NCI-H1694 treated with DMSO at 0.1 percent for 48 hours (cell line): ENCODE measurements at places on chromosomes 12 and 14.

DNA sequence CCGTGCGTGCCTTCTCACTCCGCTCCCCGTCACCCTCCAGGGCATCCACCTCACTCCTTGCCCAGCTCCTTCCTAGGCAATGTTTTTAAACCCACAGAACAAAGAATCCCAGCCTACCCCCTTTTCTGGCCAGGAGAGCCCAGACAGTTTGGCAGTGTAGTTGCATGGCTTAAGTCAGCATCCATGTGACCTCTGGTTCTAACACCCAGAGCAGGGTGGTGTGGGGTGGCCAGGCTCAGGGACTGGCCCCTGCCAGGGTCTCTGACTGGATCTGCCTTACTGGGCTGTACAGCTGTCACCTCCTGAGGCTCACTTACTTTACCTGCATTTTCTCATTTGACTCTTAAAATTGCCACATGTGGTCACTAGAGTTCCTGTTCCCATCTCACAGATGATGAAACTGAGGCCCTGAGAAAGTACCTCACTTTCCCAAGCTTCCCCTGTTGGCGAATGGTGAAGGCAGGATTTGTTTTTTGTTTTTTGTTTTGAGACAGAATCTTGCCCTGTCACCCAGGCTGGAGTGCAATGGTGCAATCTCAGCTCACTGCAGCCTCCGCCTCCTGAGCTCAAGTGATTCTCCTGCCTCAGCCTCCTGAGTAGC is 18.3 kb downstream of the SDS start:
- no peak for DNase-seq

DNA sequence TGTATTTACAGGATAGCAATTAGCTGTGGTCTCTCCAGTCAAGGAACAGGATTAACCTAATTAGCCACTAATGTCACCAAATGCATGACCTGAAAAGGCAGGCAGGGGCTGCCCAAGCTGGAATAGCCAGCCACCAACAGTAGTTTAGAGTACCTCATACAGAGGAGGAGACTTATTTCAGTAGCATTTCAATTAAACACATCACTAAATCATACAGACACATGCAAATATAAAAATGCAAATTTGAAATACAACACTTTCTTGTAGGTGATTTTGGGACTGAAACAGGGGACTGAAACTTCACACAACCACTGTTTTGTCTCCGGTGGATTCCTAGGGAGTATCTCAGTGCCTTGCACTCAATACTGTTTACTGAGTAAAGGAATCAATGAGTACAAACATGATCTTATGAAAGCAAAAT is 636 bp upstream of the IFNG-AS1 start:
- DNase-seq, result no peak

DNA sequence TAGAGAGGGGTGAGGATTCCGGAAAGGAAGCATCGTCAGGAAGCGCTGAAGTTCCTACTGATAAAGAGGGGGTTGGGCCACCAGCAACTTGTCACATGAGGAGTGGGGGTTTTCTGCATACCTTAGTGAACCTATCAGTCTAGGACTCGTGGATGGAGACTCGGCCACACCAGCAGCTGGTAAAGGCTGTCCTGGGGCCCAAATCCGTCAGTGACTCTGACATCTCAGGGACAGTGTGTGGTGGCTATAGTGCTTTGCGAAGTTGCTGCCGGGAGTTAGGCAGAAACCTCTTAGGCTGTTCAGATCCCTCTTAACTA is 16.4 kb downstream of the RNASE2 start:
- DNase-seq, result no peak

DNA sequence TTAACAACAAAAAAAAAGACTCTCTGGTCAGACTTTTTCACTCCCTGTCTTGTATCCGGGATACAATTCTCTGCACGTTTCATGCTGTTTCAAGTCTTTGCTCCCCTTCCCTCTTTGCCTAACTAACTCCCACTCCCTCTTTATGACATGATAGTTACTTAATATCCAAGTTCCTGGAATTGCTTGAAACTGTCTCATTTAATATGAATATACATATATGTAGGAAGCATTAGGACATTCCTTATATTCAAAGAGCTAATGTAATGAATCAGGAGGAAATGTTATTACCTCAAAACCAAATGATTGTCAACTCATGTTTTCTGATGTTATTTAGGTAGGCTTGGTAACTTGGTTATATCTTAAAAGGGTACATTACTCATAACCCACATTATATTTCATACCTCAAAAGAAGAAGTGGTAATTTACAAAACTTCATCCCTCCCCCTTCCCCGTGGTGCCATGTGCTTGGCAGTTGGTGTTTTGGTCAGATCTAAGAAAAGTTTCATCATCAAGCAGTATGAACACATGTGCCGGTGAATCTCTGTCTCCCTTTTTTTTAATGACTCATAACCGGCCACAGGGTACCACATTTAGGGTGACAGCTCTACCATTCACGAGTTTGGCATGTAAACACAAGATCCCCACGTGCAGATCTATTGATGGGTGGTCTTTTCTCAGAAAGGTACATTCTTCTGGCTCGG is 56.5 kb downstream of the HCAR2 start:
- DNase-seq, result no peak

DNA sequence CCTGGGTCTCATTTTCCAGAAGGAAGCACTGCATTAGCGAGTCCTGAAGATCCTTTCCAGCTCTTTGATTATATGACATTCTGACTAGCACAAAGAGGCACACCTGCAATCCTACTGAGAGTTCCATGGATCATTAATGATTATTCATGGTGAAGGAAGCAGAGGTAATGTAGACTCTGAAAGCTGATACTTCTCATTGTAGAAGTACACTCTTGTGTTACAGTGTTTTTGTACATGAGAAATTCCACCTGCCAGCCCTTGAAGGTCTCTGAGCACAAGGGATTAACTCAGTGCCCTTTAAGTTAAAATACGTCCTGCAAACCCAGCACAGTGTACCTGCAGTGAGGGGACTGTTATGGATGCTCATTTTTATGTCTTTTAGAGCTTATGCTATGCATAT is 558.8 kb upstream of the FBXO33 start:
- no peak for DNase-seq

GRCh38 chr14:102868956-102869547 is 53.4 kb upstream of the AMN start:
- DNase-seq, result no peak

DNA sequence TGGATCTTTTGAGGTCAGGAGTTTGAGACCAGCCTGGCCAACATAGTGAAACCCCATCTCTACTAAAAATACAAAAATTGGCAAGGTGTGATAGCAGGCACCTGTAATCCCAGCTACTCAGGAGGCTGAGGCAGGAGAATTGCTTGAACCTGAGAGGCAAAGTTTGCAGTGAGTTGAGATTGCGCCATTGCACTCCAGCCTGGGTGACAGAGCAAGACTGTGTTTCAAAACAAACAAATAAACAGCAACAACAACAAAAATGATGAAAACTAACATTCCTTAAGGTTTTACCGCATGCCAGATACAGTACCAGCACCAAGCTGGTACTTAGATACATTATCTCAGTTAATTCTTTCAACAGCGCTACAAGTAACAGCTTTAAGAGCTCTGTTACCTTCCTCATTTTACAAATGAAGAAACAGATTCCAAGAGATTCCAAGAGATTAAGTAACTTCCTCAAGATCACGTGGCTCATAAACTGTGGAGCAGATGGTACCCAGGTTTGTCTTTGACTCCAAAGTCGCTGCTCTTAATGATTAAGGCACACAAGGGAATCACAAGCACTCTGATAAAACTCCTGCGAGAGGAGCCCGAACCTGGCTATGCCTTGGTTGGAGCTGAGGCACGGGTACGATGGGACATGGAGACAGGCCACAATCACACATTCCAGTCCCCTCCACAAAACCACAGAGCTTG is 17.7 kb upstream of the PLEK2 start:
- no peak for DNase-seq

- DNase-seq, result no peak
These were observed at the start of gene PDZRN4 for GRCh38 chr12:41188058-41188840. TSS of gene PDZRN4 (plus strand) at chr12:41188320.

DNA sequence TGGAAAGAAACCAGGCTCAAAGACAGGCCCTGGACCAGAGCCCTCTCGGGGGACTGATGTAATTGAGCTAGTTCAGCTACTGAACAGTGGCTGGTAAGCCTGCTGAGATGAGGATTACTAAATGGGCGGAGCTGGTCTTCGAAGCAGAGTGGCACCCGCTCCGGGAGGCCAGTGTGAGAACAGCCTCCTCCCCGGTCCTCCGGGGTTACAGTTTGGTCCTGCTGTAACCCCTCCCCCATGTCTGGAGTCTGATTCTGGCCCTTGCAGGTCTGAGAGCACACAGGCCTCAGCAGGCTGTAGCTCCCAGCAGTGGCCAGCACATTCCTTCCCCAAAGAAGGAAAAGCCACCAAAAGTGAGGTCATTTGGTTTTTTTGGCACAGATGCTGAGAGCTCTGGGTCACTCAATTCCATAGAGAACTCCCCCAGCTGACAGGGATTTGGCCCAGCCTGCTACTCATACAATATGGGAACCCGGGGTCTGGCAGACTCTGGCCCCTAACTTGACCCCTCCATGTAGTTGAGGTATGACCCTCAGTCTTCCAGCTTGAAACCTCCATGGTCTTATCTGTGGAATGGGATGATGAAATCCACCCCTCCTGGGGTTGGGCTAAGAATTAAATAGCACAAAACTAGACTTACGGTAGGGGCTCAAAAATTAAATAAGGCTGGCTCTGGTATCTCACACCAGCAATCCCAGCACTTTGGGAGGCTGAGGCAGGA is 39.0 kb downstream of the ACTN1 start:
- DNase-seq, result no peak

DNA sequence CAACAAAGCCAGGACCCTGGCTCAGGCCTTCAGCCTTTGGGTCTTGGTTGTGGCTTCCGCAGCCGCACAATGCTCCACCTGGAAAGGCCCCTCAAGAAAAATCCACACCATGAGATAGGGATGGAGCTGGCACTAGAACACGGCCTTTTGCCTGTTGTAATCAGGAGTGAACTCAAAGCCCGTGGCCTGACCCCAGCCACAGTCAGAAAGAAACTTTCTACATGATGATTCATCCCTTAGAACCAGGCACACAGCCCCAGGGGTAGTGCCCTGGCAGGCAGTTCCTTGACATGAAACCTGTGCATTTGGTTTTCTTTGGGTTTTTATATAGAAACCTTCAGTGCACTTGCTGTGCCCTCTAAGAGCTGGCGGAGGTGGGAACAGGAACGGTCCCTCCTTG is 5.1 kb downstream of the CLMN start:
- no peak for DNase-seq

DNA sequence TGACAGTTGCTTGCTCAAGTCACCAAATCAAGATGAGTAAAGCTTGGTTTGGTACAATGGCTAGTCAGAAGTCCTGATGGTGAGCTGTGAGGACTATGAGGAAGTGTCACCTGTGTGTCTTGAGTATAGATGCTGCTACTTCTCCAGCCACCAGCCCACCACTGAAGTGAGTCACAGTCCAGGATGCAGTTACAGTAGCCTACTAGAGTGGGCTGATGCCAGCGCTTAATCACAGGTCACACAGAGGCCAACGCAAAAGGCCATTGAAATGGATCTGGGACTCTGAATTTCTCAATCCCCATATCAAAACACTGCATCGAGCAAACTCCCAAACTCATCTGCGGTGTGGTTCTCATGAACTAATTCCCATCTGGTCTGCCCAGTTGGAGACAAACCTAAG is 223.1 kb downstream of the ANO6 start:
- DNase-seq, result no peak

GRCh38 chr12:28184375-28184774 is 5.9 kb upstream of the CCDC91 start:
- no peak for DNase-seq

- DNase-seq, result no peak
These were observed 1.8 kb downstream of the BDKRB2 start for GRCh38 chr14:96206461-96206860.

GRCh38 chr14:70401643-70402042 is 15.2 kb downstream of the SYNJ2BP start:
- DNase-seq, result no peak

- DNase-seq, result no peak
These were observed 196.2 kb upstream of the NUDT4 start for GRCh38 chr12:93181409-93181965.

DNA sequence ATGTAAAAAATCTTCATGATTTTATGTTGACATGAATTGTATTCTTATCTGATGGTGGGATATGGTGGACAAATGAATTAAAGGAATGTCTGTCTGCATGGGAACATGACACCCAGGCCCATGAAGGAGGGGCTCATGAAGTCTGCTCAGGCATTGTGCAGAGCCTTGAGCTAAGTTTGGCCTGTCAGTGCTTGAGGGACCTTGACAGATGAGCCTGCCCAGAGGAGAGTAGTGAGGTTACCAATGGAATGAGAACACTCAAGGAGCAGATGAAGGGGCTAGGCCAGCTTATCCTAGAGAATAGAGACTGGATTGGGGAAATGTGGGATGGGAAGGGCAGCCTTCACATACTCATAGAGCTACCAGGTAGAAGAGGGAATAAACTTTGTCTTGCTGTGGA is 68.8 kb downstream of the TMX1 start:
- DNase-seq, result no peak

GRCh38 chr12:11711651-11712327 is 62.3 kb downstream of the ETV6 start:
- no peak for DNase-seq

GRCh38 chr12:98359856-98360255 is 155.5 kb upstream of the TMPO start:
- DNase-seq, result no peak

- no peak for DNase-seq
These were observed 693.8 kb downstream of the BCL11B start for GRCh38 chr14:98578204-98578603.

GRCh38 chr14:71384007-71384845 is 477.0 kb downstream of the PCNX1 start:
- DNase-seq, result no peak

GRCh38 chr14:75612157-75612556 is 33.7 kb downstream of the FLVCR2 start:
- no peak for DNase-seq

DNA sequence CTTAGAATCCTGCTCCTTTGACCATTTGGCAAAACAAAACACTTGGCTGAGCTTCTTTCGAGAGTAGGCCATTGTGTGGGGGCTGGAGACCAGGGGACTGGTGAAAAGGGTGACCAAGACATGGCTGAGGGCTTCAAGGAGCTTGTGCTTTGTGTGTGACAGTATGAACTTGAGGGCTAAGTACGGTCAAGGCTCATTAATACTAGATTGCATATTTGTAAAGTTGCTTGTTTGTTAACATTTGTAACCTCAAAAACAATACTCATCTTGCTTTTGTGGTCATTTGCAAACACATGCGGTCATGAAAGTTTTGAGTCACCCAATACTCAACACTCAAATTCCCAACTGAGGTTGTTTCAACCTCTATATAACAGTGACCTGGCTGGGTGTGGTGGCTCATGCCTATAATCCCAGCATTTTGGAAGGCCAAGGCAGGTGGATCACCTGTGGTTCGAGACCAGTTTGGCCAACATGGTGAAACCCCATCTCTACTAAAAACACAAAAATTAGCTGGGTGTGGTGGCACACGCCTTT is 42.5 kb downstream of the ZFYVE26 start:
- no peak for DNase-seq

GRCh38 chr12:57518920-57519795 is 1.2 kb downstream of the DDIT3 start:
- no peak for DNase-seq

- DNase-seq, result no peak
These were observed 5.3 kb upstream of the PSMD9 start for GRCh38 chr12:121883315-121883660.
